Esophagus squamous epithelium (tissue), 5 donors: ENCODE measurements at places on chromosomes 11 and 22.
A peak's percentile ranks its signal among the peaks of the same experiment; 100 is the strongest.

DNA sequence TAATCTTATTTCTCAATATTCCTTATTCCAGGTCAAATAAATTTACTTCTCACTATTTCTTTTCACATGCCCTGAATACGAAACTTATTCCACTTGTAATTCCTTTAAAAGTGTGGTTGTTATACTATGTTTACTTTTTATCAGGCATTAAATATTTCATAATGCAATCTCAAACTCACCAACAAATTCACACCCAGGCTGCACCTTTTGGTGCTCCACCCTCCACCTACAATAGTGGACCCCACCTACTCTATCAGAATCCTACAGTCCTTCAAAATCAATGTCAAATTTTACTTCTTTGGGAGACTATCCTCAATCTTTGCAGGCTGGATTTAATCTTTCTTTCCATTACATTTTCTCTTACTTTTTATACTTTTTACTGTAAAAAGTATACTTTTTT lies 65.9 kb upstream of the MTMR2 start:
- no peak for DNase-seq

- DNase-seq = no peak
Measured at GRCh38 chr22:25490896-25491295, 73.6 kb upstream of the GRK3 start.

GRCh38 chr11:50333861-50334260 lies 301.2 kb downstream of the OR4C45 start:
- DNase-seq = no peak

DNA sequence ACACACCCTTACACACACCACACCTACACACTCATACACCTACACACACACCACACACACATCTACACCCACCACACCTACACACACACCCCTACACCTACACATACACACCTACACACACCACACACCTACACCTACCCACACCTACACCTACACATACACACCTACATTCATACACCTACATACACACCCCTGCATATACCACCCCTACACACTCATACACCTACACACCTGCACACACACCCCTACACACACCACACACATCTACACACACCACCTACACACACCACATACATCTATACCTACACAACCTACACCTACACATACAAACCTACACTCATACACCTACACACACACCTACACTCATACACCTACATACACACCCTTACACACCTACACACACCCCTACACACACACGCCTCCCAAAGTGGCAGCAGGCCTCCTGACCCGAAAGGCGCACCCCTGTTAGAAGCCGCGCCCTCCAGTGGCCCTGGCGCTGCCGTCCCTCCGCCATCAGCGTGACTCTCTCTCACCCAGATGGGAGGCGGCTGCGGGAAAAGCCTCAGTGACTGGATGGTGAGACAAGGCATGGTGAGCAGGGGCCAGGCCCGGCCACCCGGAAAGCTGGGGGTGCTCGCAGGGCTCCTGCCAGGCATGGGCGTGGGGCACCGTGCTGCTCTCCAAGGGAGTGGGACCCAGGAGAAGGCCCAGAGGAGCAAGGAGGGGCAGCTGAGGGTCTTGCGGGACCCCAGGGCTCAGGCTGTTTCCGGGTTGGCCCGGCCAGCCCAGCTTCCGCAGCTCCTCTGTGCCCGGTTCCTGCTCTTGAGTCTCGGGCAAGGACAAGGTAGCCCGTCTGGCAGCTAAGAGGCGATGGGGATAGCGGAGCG lies 37.0 kb upstream of the HMOX1 start:
- DNase-seq = no peak

- DNase-seq = peak; percentile 33
Measured at GRCh38 chr11:125625630-125626287, 796 bp downstream of the CHEK1 start.
